Activated naive CD8-positive, alpha-beta T cell treated with anti-CD3 and anti-CD28 coated beads, Interleukin-2, amount 50 U/mL, for 24 hours (primary cell): ENCODE measurements at places on chromosomes 12 and 14.

DNA sequence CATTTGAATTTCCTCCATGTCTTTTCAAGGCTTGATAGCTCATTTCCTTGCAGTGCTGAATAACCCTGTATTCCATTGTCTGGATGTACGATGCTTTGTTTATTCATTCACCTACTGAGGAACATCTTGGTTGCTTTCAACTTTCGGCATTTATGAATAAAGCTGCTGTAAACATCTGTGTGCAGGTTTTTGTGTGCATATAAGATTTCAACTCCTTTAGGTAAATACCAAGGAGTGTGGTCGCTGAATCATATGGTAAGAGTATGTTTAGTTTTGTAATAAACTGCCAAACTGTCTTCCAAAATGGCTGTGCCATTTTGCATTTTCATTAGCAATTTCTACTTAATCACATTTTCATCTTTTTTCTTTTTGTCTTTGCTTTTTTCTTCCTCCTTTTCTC is 327.7 kb upstream of the TBX3 start:
- no peak for DNase-seq

DNA sequence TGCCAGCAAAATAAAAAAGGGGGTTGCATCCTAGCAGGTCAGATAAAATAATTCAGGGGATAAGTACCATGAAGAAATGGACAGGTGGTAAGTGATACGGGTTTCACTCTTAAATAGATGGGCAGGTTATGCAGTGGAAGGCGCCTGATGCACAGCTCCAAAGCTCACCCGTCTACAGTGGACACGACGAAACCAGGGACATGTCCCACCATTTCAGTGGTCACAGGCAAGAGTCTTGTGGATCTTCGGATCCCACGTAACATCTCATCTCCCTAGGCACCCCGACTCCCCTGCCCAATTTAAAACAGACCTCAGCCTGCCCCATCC is 60.5 kb downstream of the DDX51 start:
- no peak for DNase-seq

GRCh38 chr12:15001733-15002382 is 29.0 kb downstream of the PDE6H start:
- DNase-seq = no peak

DNA sequence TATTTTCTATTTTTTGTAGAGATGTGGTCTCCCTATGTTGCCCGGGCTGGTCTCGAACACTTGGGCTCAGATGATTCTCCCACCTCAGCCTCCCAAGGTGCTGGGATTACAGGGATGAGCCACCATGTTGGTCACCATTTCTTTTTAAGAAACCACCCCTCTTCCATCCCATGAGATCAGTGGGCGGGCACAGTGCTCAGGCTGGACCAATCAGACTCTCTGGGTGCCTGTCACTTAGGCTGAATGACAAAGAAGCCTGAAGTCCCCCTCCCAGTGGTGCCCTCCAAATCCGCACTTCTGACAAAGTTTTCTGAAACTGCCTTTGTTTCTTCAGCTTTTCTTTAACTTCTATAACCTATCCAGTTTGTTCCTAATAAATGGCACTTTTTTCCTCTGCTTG is 48.2 kb downstream of the CALM1 start:
- no peak for DNase-seq

DNA sequence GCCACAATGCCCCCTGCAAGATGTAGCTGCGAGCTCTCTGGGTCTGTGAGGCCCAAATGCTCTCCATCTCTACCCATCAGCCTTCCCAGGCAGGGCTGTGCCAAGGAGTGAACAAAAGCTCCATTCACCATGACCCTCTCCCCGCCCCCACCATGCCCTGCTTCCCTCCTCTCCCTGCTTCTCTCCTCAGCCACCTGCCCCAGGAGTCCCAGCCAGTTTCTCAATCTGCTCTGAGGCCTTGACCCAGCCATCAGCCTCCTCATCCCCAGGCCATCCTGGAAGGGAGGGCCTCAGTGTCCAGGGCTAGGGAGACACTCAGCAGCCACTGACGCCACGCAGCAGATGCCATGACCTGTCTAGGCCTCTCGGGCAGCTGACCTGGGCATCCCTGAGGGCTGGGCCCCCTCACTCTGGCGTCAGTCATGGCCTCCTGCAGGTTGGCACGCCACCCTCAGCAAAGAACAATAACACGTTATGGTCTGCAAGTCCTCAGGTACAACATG is 8.5 kb upstream of the KRT5 start:
- DNase-seq = no peak

DNA sequence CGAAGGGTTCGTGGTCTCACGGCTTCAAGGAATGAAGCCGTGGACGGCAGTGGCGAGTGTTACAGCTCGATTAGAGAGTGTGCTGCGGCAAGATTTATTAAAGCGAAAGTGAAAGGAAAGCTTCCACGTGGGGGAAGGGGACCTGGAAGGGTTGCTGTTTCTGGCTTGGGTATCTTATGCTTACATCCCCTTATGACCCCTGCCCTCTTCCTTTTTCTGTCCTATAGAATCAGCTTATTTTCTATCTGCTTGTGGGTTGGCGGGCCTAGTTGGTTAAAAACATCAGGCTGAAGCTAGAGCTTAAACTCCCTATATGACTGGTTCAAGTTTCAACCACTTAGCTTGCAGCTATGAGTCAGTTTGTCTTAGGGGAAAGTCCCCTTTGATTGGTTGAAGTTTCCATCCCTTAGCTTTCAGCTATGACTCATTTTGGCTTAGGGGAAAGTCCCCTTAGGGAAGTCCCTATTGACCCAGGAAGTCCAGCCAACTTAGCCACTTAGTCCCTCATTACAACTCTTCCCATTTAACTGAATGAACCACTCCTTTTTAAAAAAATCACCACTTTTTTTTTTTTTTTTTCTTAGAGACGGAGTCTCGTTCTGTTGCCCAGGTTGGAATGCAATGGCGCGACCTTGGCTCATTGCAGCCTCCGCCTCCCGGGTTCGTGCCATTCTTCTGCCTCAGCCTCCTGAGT is 1494.7 kb upstream of the TMEM132C start:
- peak; percentile 12 for DNase-seq

DNA sequence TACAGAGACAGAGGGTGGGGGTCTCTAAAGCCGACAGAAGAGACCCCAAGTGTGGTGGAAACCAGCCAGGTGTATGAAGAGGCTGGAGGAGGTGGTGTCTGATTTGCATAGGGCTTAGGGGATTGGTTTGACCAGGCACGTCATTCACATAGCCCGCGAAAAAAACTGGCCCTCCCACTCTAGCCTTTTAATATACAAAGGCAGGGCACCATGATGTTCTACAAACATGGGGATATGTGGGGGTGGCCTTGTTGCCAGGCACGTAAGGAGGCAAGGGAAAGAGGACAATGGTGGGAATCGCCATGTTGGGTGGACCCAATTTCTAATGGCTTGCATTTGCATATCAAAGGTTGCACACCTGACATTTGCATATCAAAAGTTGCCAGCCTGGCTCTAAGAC is 13.2 kb downstream of the LALBA start:
- DNase-seq = no peak

- DNase-seq = no peak
These were observed 22.1 kb upstream of the KIF26A start for GRCh38 chr14:104116288-104116755.

GRCh38 chr12:116448165-116448739 is 110.9 kb upstream of the MAP1LC3B2 start:
- no peak for DNase-seq

DNA sequence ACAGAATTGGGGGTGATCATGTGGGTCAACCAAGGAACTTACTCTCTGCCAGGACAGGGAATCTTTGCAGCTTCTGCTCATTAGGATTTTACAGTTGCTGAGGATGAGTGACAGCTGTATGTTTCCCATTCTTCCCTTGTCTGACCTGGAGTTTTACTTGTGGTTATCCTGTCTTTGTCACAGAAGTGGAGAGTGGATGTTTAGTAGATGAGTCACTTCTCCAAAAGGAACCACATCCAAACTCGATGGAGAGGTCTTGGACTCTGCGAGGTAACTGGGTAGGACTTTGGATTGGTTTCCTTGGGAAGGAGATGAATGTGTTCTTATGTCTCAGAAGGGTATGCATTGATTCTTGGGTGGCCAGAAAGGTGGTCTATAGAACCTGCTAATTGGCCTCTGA is 53.8 kb upstream of the USP44 start:
- no peak for DNase-seq

GRCh38 chr12:24979976-24980730 is 31.3 kb upstream of the BCAT1 start:
- DNase-seq = no peak

DNA sequence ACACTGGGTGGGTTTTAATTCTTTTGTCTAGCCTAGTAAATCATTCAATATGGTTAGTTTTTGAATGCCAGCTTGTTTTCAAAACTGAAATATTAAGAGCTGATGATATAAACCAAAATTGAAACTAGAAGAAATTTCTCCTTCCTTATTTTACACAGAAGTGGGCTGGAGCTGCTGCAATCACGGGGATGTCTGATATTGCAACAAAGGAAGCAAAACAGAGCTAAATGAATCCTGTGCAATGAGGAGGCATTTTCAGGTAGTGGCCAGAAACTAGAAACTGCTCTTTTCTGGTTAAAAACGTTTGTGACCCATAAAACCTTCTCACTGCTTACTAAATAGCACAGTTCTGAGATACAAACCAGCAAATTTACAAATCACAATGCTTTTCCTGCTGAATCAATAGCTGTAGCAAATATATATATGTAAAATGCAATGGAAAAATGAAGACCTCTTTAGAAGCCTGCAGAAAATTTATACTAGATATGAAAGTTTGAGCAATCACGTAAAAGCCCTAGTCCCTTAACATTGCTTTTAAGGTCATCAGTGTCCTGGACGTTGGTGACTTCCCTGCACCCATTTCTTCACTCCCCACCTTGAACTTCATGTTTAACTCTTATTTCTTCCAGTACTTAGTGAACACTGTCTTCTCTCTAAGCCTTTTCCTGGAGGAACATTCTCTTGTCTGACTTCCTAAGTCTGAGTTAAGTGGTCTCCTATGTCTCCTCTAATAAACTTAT is 15.9 kb upstream of the LRRK2 start:
- no peak for DNase-seq

DNA sequence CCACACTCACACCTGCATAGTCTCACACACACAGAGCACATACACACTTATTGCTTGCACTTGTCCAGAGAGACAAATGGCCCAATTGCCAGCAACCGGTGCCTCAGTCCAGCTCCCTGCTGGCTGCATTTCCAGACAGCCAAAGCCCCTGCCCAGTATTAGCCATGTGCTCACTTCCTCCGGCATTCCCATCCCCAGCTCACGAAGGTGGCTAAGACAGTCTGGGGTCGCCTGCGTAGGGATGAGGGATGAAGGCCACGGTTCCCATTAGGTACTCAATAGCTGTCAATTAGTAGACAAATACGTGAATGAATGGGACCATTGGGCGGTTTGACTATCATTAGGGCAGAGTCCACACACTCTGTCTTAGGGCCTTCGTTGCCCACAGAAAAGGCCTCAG is 146.8 kb upstream of the EGLN3 start:
- DNase-seq = no peak

DNA sequence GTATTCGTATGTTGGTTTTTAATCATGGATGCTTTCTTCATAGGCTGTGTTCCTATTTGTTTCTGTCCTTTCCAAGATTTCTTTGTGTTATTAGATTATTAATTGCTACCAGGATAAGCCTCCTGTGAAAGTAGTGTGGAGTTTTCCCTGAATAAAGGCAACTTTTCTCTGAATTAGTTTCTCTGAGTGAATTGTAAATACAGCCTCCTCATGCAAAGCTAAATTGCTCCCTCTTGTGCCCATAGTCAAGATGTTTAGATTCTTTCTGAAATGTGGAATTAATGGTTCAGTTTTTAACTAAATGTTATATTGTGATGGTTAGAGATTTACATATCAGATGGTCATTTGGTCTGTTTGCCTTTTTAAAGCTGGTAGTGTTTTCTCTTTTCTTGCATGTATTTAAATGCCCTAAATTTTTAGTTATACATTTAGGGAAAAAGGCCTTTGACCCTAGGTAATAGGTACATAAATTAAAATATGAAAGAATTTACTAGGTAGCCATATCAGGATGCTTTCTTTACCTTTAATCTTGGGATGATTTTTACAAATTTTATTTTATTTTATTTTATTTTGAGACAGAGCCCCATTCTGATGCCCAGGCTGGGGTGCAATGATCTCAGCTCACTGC is 8.9 kb downstream of the APAF1 start:
- no peak for DNase-seq

- DNase-seq = no peak
These were observed 23.9 kb downstream of the SCAF11 start for GRCh38 chr12:45966486-45966885.

GRCh38 chr12:67437011-67437410 is 167.9 kb downstream of the CAND1 start:
- DNase-seq = no peak

GRCh38 chr12:116474331-116474730 is 84.8 kb upstream of the MAP1LC3B2 start:
- DNase-seq = no peak

DNA sequence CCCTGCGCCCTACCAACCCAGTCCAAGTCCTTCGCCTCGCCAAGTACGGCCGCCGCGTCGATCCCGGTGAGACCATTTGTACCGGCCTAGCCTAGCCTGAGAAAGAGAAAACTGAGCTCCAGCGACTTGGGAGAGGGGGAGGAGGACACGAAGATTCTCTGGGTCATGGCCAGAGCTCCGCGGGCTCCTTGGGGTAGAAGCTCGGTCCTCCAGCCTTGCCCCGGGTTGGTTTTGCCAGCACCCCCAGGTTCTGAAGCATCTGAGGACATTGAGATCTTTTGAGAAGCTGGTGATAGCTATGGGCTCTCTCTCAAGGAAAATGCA is 7.3 kb downstream of the LHX5 start:
- no peak for DNase-seq

DNA sequence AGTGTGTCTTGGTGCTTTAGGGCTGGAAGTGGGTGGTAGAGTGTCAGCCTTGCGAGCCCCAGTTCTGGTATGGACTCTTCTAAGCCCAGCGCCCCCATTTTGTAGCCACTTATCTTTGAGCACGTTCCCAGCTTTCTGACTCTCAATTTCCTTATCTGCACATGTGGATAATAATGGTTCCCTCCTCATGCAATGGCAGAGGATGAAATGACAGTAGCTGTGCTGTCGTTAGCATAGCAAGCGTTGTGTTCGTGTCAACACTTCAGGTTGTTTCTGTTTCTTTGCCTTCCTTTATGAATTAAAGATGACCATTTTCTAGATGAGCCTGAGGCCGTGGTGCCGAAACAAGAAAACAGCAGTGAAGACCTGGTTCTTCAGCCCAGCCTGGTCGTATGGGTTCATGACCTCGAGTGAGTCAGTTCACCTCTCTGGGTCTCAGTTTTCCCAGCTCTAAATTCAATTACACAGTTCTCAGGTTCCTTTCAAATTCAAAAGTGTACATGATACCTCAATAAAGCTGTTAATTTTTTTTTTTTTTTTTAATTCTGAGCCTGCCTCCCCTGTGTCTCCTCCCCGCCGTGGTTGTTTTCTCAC is 233.0 kb downstream of the SLC41A2 start:
- DNase-seq = no peak

- no peak for DNase-seq
These were observed 326.7 kb upstream of the TMPO start for GRCh38 chr12:98188650-98189077.
